ENCODE measurements at places on chromosomes 11 and 22.
A peak's percentile ranks its signal among the peaks of the same experiment; 100 is the strongest.

DNA sequence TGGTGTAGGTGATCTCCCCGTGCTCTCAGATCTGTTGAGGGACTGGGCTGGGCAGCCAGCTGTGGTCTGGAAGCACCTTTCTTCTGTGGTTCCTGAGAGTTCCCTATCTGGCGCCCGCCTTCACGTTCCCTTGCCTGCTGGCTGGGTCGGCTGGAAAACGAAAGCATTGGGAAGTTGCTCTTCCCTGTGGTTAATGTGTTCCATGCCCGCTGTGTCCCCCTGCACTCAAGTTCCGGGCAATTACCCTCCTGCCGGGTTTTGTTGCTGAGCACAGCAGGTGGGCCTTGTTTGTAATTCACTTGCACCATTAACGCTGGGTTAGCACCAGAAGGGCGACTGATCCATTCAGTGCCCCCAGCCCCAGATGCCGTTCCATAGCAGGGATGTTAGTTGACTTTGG, 134.1 kb downstream of the GRIK4 start:
- DNase-seq, result peak; percentile 4

GRCh38 chr11:48123934-48124755, 92.5 kb upstream of the OR4B1 start:
- DNase-seq, result no peak

DNA sequence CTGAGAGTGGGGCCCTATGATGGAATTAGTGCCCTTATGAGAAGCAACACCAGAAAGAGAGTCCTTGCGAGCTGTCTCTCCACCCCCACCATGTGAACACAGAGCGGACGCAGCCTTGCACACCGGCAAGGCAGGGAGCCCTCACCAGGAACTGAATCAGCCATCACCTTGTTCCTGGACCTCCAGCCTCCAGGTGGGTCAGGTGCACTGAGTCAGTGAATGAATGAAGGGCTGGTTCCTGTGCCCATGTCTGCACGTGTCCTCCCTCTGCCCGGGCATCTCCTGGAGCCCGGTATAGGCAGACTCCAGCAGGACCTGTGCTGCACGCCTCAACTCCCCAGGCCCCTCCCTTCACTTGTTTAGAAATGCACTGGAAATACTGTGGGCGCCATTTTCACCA, 54.9 kb downstream of the LINC01488 start:
- no peak for DNase-seq

- DNase-seq, result no peak
Observed at GRCh38 chr11:87036756-87037449, 831 bp upstream of the TMEM135 start.

DNA sequence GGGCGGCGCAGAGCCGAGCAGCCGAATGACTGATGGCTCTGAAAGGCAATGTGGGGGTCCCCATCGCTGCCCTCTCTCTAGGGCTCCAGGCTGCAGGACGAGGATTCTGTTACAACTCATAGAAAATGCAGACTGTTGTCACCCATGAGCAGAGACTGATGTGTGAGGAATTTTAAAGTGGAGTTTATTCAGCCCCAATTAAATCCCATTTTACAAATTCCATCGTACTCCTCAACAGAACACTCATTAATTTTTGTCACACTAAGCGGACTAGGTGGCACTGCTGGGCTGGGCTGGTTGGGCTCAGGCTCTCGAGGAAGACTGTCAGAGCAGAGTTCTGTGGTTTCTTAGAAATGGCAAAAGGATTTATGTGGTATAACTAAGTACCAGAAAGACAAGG, 102.6 kb upstream of the SPON1 start:
- DNase-seq, result no peak

GRCh38 chr22:29457730-29458129, 19.3 kb downstream of the RFPL1 start:
- no peak for DNase-seq

DNA sequence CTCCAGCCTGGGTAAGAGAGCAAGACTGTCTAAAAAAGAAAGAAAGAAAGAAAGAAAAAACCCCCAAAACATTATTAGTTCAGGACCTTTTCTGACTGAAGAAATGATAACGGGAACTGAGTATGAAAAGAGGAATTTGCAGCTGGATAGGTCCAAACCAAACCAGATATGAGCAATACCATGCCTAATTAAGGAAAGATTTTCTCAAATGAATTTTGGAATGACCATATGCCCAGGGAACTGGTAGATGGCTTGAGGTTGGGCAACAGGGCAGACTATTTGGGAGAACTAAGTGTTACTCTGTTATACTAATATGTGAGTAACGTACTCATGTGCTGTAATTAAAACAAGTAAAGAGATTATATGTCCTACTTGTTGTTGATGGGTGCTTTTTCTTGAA, 186.1 kb downstream of the TMEM135 start:
- no peak for DNase-seq

- DNase-seq, result no peak
Observed at GRCh38 chr11:12232160-12232559, 121.8 kb downstream of the MICAL2 start.

- no peak for DNase-seq
Observed at GRCh38 chr11:36460220-36460619, 49.9 kb downstream of the TRAF6 start.

DNA sequence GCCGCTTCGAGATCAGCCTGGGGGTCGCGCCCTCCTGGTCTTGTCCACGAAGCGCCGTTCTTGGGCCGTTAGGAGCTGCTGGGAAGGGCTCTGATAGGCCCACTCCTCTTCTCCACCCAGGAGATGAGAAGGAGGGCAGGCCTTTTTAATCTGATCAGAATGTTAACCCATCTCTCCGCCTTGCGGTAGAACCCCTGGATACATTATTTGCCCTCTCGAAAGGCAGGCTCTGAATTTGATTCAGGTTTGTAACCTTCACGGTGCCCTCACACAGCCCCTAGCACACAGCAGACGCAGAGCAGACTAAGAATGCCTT, at the start of gene CCDC83:
Gene CCDC83, plus strand, starts transcription at position 43 of the 316 bp plus-strand sequence. CDS start 9,741 bp downstream, outside the sequence.
- no peak for DNase-seq

DNA sequence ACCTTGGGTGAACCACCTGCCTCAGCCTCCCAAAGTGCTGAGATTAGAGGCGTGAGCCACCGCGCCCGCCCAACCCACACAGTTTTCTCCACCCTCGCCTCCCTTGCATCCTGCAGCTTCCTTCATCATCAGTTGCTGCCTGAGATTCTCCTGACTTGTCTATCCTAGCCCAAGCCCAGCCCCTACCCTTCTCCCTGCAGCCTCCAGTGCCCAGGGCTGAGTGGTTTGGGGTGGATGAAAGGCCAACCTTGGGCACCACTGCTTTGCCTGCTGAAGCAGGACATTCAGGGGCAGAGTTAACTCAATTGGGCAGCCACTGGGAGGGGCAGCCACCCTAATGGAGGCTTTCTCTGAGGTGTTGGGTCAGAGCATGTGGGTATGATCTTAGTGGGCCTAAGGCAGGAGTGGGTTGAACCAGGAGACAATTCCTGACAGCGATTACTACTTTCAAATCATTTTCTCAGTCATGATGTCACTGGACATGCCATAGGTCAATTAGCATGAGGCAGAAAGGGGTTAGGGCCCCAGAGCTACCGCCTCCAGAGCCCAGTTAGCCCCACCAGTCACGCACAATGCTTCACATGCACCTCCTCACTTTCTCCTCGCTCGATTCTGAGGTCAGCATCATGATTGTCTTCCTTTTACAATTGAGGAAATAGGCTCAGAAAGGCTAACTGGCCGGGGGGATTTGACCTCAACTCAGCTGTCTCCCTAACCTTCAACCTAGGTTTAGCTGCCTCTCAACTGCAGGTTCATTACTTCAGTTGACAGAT, 1.0 kb upstream of the FKBP2 start:
- no peak for DNase-seq

DNA sequence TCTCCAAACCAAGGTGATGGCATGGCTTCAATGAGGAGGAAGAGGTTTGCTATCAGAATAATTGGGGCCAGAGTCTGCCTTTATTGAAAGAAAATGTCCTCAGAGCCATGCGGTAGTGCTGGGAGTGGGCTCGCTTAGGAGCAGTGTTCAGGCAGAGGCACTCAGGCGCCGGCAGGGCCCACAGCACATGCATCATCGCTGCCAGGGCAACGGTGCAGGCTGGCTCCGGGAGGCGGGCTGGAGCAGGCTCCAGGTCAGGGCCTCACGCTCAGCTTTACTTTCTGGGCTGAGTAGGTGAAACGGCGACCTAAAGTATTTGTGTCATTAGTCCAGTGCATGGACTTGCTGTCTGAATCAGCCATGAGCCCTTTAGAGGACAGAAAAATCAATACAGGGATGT, 169.9 kb upstream of the CCDC90B start:
- DNase-seq, result no peak

GRCh38 chr11:114929351-114930000, 251.1 kb downstream of the NXPE2 start:
- DNase-seq, result no peak

- no peak for DNase-seq
Observed at GRCh38 chr22:31445642-31446041, 44.0 kb downstream of the EIF4ENIF1 start.

GRCh38 chr22:48793949-48794348, 1033.7 kb downstream of the BRD1 start:
- DNase-seq, result no peak

- no peak for DNase-seq
Observed at GRCh38 chr11:111835665-111836064, 35.7 kb downstream of the ALG9 start.

- no peak for DNase-seq
Observed at GRCh38 chr22:44701824-44702478, at the start of gene PRR5. Gene PRR5, plus strand, starts transcription at chr22:44702204. Its CDS starts 271 bp downstream, at chr22:44702475.

DNA sequence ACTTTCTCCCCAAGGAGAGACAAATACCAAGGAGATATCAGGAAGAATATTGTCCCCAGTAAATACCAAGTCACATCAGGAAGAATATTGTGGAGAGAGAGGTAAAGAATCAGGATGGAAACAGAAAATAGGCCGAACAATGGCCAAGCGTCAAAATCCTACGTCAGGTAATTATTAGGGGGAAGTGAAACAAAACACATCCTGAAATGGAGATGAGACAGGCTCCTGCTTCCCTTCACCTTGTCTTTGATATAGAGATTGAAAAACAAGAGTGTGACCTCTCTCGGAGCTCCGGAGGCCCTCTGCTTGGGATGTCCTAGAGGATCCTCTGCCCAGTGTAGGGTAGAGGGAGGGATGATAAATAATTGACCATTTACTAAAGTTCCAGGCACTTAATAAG, 27.4 kb upstream of the IZUMO1R start:
- no peak for DNase-seq

DNA sequence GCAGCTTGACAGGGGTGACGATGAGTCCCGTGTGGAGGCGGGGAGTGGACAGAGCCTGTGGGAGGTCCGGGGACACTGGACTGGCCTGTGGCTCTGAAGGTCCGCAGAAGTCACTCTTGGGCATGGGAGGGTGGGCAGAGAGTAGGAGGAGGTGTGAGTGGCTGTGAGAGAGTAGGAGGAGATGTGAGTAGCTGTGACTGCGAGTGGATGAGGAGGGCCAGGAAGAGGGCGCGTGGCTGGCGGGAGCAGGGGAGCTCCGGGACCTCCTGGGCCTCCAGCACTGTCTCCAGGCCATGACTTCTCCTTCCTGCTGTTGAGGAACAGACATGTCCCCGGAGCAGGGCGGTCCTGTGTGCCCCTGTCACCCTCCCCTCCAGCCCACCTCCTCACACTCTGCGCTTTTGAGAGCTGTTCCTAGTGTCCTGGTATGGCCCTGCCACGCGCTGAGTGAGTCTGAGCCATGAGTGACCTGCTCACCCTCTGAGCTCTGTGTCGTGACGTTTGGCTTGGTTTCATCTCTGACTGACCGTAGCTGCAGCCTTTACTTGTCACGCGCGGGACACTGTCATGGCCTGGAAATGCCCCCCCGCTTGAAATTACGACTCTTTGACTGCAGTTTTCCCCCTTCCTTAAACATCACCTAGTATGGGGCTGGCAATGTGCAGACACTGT, 391.5 kb downstream of the TBC1D22A start:
- no peak for DNase-seq

- DNase-seq, result no peak
Observed at GRCh38 chr11:66934950-66935779, 23.0 kb downstream of the PC start.

DNA sequence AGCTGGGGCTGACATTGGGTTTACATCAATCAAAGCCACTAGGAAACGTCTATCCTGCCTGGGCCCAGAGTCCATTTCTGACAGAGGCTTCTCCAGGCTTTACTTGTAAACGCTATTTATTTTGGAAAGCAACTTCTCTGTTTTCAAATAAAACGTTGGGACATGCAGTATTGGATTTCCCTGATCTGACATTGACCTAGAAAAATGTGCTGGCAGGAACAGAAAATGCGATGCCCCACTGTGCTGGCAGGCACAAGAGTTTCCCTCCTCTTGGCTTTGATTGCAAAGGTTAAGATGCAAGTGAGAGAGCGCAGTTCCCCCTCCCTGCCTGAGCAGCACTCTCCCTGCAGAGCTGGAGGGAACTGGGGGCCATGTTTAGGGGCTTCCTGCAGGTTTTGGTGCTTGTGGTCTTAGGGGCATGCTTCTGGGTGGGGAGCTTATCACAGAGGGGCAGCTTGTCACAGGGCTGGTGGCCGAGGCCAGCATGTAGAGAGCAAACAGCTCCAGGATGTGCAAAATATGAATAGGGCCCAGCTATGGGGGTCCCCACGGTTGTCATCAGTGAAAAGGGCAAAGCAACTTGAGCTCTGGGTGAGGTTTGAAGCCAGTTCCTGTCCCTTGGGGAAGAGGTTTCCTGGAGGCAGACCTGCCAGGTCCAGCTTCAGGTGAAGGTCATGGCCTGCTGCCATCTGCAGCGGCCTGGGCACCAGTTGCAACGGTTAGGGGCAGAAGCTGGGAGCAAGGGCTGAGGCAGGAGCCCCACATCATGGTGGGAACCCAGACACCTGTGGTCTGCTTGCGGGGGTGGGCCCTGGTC, 42.3 kb upstream of the DKK3 start:
- no peak for DNase-seq

- DNase-seq, result no peak
Observed at GRCh38 chr22:47308886-47309285, 546.4 kb downstream of the TBC1D22A start.

GRCh38 chr11:8019314-8020243, 32.4 kb downstream of the EIF3F start:
- no peak for DNase-seq

- no peak for DNase-seq
Observed at GRCh38 chr11:2859699-2860037, 25.9 kb downstream of the CDKN1C start.

DNA sequence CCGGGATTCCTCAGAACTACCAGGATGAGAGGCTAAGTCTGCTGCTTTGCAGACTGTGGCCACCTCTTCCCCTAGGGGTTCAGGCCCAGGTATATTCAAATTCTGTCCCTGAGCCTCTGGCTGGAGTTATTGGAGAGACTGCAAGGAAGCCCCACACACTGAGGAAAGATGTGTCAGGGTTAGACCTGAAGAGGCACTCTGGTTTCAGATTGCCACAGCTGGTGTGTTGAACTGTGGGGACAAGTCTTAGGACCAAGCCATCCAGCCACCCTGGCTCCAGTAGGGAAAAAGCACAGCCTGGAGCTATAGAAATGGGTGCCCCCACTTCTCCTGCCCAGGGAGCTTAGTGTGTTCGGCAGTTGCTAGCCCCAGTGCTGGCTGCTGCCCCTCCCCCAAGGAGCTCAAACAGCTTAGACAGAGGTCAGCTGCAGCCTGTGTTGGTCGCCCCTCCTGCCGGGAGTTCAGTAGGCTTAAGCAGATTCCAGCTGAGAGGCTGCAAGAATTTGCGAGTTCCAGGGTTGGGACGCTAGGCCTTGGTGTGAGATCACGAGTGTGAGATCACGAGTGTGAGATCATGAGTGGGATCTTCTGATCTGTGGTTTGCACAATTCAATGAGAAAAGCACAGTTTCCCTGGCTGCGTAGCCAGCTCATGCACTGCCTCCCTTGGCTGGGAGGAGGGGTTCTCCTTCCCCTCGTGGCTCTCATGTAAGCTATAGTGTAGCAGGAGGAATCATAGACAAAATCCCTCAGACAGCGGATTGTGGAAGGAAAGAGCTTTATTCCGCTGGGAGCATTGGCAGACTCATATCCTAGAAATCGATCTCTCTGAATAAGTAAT, 552.1 kb upstream of the CHORDC1 start:
- DNase-seq, result no peak
